ENCODE measurements at places on chromosomes 1 and 21.

DNA sequence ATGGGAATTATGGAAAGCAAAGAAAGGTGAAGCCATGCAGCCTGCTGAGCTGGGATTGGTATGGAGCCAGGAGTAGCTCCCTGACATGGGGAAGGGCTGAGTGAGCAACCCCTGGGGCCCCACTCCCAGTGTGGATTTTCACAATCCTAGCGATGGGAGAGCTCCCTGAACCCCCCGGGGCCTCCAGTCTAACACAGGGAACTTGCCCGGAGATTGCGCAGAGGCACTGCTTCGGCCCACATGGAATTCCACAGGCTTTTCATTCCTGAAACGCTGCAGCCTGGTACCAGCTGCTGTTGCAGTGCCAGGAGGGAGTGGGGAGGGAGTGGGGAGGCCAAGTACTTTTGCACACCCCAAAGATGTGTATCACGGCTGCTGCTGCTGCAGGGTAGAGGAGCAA is 110.4 kb upstream of the C21orf91 start:
- no peak for DNase-seq

- DNase-seq, result no peak
Observed at GRCh38 chr21:38910390-38911067, 104.8 kb downstream of the ETS2 start.

DNA sequence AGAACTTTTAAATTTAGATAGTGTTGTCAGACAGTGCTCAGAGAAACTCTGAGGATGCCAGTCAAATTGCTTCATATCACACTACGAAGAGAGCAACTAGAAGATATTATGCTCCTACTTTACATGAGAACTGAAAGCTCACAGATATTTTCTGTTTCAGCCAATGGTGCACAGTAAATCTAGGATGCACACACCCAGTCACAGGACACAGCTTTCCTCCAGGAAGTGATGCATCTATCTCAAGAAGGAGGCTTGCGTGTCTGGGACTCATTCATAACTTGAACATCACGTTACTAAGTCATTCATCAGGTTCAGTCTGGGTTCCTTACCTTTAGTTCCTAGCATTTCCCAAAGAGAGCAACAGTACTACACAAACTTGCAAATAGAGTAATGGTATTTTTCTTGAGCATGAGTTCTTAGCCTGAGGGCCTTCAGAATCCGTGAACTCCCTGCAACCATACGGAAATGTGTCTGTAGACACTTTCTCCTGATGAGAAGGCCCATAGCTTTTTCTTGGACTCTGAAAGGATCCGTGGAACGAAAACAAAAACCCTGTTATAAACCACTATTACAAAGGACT is 12.2 kb downstream of the ZNF697 start:
- peak; percentile 56 for DNase-seq

- DNase-seq, result no peak
Observed at GRCh38 chr1:165439330-165439729, 5.6 kb downstream of the RXRG start.

DNA sequence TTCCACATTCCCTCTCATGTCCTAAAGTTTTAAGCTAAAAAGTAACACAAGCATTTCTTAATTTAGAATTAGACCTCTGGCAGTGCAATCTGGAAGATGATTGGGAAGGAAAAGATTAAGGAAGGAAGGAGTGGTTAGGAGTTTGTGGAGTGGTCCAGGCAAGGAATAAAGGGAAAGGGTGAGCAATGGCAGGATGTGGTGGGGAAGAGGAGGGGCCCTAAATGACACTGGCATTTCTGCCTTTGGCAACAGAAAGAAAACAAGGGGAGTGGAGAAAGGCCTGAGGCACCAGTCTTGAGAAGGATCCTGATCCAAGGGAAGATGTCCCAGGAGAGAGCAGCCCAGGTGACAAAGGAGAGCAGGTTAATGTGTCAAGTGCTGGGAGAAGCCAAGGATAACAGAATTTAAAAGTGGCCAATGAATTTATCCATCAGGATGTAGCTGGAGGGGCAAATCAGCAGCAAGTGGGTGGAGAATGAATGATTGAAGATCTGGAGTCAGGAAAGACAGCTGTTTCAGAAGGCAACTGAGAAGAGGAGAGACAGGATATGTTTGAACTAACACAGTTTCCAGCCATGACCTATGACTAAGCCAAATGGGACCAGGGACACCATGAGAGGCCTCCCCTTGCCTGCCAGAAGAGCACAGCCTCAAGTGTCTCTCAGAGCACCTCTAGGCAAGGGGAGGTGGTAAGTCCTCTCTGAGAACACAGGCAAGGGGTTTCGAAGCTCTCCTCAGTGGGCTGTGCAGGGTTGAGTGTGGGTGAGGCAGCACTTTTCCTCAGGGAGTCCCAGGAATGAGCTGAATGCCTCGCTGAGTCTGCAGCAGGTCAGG is 20.9 kb upstream of the LY9 start:
- DNase-seq, result no peak

DNA sequence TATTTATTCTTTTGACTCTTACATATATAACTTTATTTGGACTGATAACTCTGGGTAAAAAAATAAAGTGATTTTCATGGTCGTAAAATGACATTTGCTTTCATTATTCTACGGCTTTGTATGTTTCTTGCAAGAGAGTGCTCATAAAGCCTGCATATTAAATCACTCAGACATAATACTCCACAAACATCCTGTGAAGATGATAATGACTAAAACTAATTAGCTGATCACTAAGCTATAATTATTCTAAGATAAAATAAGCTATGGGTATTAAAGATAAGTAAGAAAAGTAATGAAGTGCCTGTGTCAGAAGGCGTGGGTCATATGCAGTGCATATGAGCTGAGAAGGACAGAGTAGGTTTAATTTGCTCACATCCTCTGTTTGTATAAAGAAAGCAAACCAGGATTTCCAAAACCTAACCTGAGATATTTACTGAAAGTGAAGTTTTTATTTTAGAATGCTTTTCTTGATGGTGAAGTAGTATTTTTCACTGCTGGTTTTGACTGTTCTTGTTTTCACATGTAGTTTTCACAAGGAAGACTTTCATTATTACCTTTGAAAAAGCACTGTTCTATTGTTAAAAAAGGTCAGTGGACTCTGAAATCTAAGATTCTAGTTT is 278.8 kb downstream of the AMY1C start:
- no peak for DNase-seq

GRCh38 chr1:117372863-117373412 is 5.7 kb downstream of the MAN1A2 start:
- no peak for DNase-seq

GRCh38 chr1:225923692-225924555 is at the start of gene PYCR2:
Gene PYCR2, minus strand, starts transcription at chr1:225924250. Its CDS starts 140 bp downstream, at chr1:225924110.
- peak; percentile 98 for DNase-seq

- no peak for DNase-seq
Observed at GRCh38 chr1:86100401-86100800, 56.2 kb downstream of the COL24A1 start.

GRCh38 chr1:89728381-89728780 is 92.5 kb upstream of the LRRC8D start:
- DNase-seq, result no peak

DNA sequence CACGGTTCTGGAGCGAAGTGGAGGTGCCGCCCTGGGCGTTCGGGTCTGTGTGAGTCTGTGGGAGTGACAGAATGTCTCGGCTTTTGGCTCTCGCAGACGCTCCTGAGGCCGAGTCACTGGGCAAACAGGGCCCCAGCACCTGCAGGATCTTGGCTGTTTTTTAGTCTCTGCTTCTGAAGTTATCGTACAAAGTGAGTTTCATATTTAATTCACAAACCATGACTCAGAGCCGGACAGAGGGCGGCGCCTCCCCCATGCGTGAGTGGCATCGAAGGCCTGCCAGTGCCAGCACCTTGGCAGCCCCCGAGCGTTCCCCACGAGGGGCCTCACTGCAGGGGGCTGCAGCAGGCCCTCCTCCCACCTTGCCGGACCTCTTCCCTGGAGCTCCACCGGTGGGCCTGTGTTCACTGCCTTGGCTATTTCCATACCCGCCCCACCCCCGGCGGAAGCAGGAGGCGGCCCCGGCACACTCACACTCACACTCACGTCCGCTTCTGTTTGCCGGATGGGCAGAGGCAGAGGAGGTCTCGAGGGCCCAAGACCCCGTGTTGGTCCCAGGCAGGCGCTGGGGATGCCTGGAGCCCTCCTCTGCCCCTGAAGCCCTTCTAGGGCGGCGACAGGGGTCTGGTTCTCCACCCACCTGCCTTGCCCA is 56.3 kb downstream of the MORN1 start:
- no peak for DNase-seq

- DNase-seq, result peak; percentile 5
Observed at GRCh38 chr1:170494369-170494768, 37.6 kb upstream of the GORAB start.

DNA sequence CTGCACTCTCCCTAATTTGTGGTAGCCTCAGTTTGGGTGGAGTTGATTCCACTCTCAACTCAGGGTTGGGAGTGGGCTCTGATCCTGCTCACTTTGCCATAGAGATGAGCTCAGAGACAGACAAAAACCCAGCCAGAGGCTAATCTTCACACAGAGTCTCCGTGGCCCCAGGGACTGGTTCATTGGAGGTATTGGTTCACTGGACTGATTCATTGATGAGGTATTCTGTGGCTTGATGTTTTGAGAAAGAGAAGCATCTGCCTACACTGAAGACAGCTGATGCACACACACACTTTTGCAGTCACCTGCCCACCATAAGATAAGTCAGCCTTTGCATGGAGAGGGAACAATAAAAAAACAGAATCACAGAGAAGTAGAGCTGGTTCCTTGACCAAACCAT is 183.8 kb downstream of the AJAP1 start:
- DNase-seq, result no peak

DNA sequence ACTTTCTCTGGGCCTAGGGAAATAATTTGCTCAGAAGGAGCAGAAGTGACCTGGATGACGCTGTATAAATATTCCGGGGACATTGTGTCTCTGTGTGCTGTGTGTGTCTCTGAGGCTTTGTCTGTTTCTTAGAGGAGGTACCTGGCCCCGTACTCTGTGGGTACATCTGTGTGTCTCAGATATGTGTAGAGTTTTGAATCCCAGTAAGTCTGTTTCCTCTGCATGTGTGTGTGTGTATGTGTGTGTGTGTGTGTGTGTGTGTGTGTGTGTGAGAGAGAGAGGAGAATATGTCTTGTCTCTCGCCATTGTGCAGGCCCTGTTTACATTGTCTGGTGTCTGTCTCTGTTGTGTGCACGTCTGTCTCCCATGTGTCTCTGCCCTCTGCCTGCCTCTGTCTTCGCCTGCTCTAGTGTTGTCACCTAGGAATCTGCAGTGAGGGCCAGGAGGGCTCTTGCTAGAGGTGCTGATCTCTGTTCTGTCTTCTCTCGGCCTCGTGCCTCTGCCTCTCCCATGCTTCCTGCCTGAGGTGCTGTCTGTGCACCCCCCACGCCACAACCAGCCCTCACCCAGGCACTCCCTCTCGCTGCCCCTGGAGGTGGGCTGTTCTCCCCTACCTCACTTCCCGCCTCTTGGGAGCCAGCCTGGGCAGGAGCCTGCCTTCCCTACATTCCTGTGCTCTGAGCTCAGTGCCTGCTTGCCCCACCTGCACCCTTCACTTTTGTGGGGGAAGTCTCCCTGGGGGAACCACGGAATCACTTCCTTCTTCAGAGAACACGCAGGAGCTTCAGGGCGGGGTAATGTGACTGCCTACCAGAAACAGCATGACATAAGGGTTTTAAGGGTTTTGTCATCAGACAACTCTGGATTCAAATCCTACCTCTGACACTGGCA is 5.9 kb downstream of the MAP7D1 start:
- DNase-seq, result no peak

DNA sequence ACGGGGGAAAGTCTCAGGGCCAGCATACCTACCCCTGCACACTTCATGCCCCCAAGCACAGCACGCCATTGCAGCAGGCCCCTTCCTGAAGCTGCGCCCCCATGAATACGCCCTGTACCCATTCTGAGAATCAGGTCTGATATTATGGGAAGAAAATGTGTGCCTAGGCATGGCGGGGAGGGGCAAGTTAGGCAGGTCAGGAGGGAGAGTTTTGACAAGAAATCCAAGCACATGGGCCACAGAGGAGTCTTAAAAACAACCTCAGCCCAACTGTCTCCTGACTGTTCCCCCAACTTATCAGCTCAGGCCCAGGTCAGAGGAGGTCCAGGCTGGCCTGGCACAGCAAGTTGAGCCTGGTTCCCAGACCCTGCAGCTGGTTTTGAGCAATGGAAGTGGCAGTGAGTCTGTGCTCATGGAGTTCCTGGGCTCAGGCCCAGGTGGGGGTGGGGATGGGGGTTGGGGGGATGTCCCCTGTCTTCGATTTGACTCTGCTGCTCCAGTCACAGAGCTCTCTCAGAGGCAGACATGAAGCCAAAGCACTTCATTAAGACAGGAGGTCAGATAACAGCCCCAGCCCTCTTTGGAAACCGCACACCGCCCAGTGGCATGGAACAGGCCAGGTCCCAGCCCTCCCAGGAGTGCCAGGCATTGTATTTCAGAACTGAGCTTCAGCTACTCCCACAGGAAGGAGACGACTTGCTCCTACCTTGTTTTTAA is 20.6 kb upstream of the BCAR3 start:
- no peak for DNase-seq

GRCh38 chr1:158527190-158527815 is 26.9 kb downstream of the OR6Y1 start:
- peak; percentile 63 for DNase-seq

GRCh38 chr21:44854664-44855446 is 18.6 kb downstream of the PTTG1IP start:
- peak; percentile 64 for DNase-seq
